ENCODE measurements at places on chromosomes 12 and 14. TPM values are rescaled to one million over a fixed set of nuclear protein-coding genes. Genes with fewer than 3 reads are reported as not detected.

The RILPL2 gene
- total RNA-seq, result 0.73 TPM

The ACOT6 gene
- not detected for total RNA-seq

The KRT71 gene
- total RNA-seq, result 0.18 TPM

The KRT74 gene
- total RNA-seq, result not detected

The GPD1 gene
- 1.7 TPM for total RNA-seq

The SDR9C7 gene
- 0.18 TPM for total RNA-seq

The OLR1 gene
- total RNA-seq, result 4.8 TPM

The NEMP1 gene
- total RNA-seq, result 12.5 TPM

The TMEM253 gene
- not detected for total RNA-seq

The SCN8A gene
- 80.3 TPM for total RNA-seq

The OTOGL gene
- total RNA-seq, result 1.4 TPM
